ENCODE measurements at places on chromosomes 2 and 18.

- DNase-seq = peak; percentile 91
Measured at GRCh38 chr18:26480897-26481795, 67.2 kb downstream of the KCTD1 start.

DNA sequence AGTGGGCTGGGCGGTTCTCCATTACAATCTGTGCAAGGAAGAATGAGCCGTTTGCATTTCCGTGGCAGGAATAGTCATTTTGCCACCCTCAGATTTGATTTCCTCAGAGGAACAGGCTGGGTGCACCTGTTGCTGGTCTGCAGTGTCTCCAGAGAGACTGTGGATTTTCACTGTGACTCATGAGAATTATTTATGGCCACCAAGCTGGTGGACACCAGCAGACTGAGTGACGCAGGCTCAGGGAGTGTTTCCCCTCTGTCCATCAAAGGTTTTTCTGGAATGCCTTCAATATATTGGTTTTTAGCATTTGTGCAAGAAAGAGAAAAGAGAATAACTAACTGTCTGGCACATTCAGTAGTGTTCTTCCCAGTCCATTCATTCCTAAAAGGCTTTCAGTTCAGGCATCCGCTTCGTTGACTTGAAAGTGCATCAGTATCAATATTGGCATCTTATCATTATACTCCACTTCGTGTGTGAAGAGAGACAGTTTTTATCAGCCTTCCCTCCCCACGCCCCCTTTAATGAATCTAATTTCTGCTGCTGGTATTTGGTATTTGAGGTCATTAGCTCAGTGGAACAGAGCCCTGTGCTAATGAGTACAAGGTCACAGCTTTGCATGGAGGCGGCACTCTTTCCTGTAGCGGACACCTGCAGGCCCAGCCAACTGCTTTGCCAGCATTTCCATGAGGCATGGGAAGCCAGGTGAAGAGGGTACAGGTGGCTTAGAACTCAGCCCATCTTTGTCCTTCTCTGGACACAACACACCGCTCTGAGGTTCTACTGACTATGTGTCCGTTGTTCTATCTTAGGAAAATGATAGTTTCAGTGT is 39.9 kb downstream of the PRKCE start:
- no peak for DNase-seq

DNA sequence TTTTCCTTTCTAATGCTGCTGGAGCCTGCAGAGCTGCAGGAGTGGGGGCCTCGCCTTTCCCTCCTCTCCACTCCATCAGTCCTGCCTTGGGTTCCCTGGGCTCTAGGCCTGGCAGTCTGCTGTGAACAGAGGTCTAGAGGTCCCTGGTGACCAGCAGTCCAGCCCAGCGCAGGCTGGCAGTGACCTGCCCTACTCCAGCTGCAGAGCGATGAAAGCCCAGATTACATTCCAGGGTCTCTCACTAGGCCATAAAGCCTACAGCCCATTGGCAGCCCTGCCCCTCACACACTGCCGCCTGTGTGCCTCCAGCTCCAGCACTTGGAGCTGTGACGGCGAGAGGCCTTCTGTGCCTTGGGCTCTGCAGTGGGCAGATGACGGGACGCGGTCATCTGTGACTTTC is 14.8 kb upstream of the MAL start:
- no peak for DNase-seq

- no peak for DNase-seq
Measured at GRCh38 chr2:24721470-24721869, 71.7 kb downstream of the PTRHD1 start.

DNA sequence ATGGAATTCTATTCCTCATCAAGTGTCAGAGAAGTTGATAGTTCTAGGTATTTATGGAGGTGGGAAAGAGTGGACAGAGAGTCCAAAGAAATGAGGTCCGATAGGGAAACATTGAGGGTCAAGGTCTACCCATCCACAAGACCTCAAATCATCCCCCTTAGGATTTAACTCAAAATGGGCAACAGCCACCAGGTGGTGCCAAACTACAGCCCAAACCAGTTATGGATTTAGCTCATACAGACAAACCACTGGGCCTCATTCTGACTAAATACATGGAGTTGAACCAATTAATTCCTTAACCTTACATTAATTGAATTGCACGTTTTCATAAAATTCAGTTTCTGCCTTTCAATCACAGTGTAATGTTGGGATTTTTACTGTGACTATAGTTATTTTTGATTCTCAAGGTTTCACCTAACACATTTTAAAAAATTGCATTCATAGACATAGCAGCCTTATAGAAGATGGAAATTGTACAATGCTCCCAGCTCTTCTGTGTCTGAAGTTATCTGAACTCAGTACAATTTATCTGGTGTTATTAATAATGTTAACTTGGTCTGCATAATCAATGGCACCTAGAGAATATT is 98.2 kb upstream of the HNMT start:
- no peak for DNase-seq

DNA sequence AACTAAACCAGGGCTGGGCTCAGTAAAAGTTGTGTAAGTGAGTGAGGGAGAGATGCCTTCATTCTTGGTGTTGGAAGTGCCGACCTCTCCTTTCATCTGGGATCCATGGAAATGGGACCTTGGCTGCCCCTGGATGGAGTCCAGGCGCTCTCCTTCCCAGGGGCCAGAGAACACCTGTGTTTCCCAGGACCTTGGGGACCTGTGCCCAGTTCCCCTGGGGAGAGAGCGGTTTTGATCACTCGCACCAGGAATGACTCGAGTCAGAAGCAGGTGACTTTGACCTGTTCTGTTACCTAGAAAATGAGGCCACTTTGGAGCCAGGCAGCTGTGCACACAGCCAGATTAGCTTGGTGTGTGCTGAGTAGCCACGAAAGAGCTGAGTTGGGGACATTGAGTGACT is 97.3 kb downstream of the SH3BP4 start:
- no peak for DNase-seq

DNA sequence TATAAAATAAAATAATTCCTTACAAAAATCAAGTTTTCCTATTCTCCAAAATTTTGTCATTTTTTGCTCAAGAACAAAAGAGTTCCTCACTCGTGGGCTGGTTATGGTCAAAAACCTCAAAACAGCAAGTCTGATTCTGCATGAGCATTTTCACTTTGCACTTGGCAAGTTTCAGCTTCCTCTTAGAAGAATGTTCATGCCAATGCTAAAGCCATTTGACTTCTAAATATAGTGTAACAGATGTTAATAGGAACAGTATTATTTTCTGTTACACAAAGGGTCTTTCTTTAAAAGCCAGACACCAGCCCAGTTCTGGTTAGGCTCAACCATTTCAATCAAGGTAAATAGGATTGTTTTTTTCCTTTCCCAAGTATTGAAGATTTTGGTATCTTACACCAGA is 261.3 kb upstream of the CCDC68 start:
- DNase-seq = no peak

GRCh38 chr18:76264198-76264875 is 230.7 kb downstream of the ZNF516 start:
- no peak for DNase-seq

GRCh38 chr2:100042562-100042961 is 99.8 kb downstream of the AFF3 start:
- DNase-seq = no peak

DNA sequence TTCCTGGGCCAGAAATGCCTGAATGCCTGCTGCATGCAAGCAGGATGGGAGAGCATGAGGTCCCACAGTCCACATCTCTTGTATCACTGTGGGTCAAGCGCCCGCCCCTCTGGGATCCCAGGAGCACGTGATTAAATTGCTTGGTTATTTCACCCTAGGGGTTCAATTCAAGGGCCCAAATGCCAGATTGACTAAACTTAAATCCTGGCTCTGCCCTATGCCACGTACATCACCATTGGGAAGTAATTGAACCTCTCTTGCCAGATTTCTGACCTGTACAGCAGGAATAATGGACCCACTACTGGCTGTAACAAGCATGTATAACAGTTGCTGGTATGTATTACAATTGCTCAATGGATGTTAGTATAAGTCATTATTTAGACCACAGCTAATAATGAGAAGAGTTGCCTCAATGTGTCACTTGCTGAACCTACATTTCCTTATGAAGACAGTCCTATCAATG is 19.9 kb downstream of the FHL2 start:
- no peak for DNase-seq

GRCh38 chr2:151197184-151198108 is 64.2 kb downstream of the RBM43 start:
- no peak for DNase-seq

DNA sequence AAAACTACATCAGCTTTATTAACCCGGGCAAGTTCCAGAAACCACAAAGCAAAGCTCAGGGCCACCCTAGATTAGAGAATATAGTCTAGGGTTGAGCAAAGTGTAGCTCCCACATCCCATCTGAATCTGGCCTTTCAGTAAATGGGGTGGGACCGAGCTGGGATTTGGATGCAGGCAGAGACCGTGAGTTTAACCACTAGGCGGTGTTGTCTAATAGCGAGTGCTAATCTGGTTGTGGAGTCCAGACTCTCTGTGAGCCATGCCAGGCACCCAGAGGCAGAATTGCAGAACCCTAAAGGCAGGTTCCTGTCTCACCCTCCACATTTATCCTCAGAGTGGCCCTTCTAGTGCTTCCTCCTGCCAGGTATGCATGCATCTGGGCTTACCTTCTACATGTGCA is 435.9 kb downstream of the TSN start:
- no peak for DNase-seq

DNA sequence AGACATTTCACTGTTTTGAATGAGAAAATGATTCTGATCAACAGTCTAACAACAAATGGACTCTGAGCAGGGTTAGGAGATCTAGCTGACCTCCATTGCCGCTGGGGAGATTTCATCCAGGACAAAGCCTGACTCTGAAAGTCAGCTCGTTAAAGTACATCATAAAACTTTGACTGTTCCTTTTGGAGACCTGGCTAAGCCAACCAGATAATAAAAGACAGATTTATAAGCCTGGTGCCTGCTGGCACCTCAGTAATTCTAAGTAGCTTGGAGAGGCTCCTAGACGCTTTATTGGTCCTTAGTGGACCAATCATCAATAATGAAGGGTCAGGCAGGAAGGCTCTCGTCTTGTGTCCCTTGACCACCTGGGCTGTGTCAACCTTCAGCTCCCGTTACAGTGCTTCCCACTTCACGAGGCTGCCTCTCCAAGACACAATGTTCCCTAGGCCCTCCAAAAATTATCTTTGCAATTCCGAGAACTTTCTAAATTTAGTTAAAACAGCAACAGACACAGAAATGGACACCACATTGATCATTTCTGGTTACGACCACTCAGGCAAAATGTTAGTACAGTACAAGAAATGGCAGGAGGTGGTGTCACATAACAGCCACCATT is 47.9 kb upstream of the PMAIP1 start:
- DNase-seq = no peak

- no peak for DNase-seq
Measured at GRCh38 chr2:197033222-197033621, 106.7 kb upstream of the PGAP1 start.

DNA sequence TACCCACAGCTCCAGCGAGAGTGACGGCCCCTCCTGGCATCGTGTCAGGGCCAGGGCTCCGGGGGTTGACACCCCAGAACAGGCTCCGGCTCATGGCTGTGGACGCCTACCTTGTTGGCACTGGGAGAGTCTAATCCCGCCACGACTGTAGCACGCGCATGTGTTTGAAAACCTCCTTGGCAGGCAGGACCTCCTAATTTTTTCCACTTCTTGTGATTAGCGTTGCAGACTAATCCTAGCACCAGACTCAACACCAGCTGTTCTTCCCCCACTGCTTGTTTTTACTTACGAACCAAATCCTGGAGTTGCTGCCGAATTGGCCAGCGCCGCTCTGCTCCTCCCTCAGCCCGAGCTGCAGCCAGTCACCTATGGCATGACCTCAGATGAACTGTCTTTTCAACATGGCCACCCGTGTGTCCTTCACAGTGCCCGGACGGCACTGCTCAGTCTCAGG is 110.7 kb downstream of the KLHL29 start:
- DNase-seq = no peak
